Natural killer cell (primary cell): ENCODE measurements at places on chromosomes 16 and 17. TPM values are rescaled to one million over a fixed set of nuclear protein-coding genes. Genes with fewer than 3 reads are reported as not detected.

GRCh38 chr16:21708533-21709115, 44.9 kb downstream of the OTOA start:
- peak; percentile 67 for DNase-seq

DNA sequence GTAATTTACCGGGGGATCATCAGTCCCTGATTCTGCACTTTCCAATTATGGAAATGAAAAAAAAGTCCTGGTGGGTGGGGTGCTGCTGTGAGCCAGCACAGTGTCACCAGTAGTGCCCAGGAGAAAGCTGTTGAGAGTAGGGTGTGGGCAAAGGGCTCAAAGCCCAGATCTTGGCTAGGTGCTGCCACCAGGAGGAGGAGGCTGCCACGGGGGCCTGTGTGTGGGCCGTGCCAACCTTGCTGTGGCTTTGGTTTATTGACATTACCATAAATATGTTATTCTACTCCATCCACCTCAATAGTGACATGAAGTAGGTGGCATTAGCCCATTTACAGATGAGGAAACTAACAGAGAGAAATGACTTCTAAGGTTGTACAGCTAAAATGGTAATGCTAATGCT, 6.7 kb upstream of the PRPSAP2 start:
- DNase-seq: peak; percentile 0

The NPIPB13 gene
- 39.8 TPM for total RNA-seq

The DHRS7C gene
- total RNA-seq: not detected

The INPP5K gene
- total RNA-seq: 292 TPM

DNA sequence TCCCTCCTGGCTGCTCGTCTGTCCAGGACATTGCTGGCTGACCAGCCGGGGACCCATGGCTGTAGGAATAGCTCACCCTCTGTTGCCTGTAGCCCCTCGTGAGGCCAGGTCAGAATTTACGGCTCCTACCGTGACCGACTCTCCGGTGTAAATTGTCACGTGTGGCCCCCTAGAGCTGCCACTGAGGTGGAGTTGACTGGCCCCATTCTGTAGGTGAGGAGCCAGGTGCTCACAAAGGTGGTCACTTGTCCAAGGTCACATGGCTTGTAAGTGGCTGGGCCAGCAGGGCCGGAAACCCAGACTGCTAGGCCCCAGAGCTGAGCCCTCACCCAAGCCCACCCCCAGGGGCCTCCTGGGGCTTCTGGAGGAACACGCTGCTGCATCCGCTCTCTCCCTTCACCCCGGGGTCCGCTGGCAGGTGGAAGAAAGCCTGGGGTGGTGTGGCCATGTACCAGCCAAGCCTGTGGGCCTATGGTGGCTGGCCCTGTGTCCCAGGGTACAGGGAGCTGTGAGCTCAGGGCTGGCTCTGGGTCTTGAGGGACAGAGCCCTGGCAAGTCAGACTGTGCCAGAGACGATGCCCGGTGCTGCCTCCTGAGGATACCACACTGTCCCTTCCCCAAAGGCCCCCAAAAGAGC, 120.7 kb downstream of the RAB11FIP4 start:
- DNase-seq: no peak

DNA sequence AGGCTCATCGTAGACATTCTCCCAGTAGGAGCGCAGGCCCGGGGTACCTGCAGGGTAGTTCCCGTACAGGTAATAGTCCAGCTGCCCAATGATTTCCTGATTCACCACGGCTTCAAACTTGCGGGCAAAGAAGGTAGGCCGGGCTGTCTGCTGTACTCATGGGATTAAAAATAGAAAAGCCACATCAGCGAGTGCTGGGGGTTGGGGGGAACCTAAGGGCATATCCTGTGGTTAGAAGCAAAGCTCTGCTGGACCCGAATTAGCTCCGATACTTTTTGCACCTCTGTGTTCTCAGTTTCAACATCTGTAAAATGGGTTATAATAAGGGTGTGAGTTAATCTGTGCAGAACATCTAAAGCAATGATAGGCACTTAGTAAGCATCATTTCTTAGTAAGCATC, 336.2 kb downstream of the XYLT1 start:
- DNase-seq: no peak

- no peak for DNase-seq
Observed at GRCh38 chr17:8791910-8792270, 7.3 kb downstream of the MFSD6L start.

DNA sequence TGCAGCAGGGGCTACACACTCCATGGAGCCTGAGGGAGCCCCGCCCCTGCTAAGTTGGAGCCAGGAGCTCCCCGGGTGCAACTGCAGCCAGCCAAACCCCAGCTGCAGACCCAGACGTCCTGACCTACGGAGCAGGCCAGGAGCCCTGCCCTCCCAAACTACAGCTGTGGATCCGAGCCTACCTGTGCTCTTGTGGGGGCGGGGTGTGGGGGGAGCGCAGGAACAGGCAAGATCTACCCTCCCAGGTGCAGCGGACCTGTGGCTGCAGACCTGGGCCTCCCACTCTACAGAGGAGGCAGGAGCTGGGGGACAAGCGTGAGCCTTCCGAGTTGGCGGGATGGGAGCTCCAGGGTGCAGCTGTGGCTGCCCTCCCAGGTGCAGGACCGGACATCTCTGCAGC, 29.7 kb upstream of the MYLK3 start:
- no peak for DNase-seq

DNA sequence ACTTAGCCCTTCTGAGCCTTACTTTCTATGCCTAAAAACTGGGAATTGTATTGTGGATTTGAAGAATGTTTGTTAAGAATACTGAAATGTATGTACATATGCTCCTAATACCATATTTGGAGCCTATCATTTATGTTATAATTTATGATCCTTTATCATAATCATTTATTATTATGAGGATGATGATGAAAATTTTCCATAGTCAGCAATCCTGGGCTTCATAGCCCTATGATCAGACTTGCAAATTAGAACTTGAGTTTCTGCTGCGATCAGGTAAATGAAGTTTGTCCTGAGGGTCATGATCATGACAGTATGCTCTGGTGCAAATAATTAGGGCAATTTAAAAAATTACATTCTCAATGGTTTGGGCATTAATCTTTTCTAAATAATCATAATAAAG, 147.4 kb downstream of the CA10 start:
- DNase-seq: no peak

- no peak for DNase-seq
Observed at GRCh38 chr16:50667497-50668367, 13.4 kb downstream of the SNX20 start.

The TBX6 gene
- 0.98 TPM for total RNA-seq

The KCNH4 gene
- 0.20 TPM for total RNA-seq

- no peak for DNase-seq
Observed at GRCh38 chr16:84220851-84221250, 19.0 kb downstream of the KCNG4 start.

The CDT1 gene
- total RNA-seq: 3.8 TPM
